Astrocyte (in vitro differentiated cells and primary cell): ENCODE measurements at places on chromosomes 7 and 10.

DNA sequence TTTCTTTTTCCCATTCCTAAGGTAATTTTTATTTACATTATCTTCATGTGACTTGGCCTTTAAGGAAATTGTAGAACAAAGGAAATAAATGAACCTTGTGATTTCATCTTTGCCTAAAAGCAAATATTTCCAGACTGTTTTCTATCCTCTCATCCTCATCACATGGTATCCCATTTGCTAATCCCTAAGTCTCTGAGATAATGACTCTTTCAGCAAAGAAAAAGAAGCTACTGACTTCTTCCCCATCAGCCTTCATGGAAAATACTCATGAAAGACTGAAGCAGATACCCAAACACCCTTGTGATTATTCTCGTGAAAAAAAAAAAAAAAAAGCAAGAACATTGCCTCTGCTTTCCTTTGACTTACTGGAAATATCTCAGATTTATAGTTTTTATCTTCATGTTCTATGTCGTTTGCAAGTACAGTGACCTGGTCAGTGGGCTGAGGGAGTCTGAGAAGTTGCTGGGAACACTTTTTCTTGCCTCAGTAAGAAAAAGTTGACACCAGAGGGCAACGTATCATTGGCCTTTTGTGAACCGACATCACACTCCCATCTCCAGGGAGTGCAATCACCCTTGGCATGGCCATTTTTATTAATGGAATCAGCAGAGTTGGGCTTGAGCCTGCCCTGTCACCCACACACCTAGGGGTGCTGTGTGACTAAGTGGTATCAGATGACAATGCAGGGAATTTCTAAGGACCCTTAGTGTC is 246.0 kb upstream of the KMT2E start:
- no peak for DNase-seq

DNA sequence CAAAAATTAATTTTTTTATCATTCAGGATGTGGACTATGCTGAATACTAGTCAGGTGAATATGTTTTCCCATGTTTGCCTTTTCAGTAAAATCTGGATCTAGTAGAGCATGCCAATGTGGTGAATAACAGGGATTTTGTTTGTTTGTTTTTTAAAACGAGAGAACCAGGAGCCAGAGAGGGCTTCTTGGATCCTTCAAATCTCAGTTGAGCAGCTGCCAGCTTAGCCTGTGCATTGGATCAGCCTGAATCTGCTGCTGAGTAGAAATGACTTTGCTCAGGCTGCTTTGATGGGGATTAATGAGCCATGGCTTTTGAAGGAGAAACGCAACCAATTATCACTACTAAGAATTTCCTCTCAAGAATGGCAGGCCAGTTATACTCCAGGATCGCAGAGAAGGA is 493.8 kb downstream of the ARL4A start:
- peak; percentile 15 for DNase-seq

- DNase-seq: no peak
These were observed 44.3 kb upstream of the ECHDC3 start for GRCh38 chr10:11697718-11698527.

DNA sequence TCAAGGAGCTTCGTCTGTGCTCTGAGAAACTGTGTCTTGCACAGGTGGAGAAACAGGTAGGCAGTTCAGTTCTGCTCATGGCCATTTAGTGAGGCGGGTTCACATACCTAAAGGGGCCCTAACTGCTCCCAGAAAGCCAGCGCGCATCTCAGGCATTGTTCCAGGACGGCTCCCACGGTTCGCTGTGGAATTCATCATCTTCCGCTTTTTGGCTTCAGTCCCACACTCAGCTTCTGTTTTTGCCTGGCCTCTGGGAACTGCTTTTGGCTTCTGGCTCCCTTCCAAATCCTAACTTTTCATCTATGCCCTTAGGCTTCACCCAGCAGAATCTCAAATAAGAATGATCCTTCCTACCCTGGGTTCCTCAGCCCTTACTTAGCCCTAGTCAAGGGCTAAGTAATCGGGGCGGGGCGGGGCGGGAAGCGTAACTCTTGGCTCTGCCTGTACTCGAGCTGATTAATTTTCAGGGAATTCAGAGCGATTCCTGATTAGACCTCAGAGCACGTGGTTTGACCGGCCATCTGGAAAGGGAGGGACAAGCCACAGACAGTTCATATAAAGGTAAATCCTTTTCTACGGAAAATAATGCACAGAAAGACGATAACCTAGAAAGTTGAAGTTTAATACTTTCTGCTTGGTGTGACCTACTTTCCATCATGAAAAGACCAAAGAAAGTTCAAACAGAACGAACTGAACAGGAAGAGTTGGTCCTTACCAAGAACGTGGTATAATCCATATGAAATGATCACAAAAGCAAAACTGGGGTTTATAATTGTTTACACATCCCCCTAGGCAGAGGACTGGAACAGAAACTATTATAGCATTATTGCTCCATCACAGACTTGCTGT is 105.7 kb downstream of the ST8SIA6 start:
- DNase-seq: peak; percentile 90

DNA sequence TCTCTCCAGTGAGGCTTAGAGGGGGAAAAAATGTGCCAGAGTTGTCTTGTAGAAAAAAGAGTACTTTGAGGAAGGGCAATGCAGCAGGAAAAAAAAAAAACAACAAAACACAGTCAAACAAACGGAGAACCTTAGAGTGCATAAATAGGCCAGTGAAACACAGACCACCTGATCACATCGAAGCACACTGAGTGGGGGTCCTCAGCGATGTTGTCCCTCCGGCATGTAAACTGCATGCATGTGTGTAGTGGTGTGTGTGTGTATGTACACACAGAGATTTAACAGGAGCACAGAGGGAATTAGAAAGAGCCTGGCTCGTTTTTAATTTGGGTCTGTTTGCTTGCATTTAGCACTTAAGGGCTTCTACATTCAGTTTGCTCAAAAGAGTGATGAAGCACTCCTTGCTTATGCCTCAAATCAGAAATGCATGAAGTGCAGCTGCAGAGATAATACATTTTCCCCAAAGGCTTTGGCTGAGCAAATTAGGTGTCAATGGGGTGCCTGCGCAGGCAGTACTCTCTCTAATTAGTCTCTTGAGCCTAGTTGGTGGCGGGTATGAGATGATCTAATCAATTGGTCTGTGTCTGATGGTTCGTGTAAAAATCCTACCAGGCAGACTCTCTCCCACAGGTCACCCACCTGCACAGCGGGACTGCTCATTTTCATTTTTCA is 62.7 kb upstream of the FZD1 start:
- no peak for DNase-seq

- no peak for DNase-seq
These were observed 29.3 kb upstream of the PRLHR start for GRCh38 chr10:118624747-118625146.

DNA sequence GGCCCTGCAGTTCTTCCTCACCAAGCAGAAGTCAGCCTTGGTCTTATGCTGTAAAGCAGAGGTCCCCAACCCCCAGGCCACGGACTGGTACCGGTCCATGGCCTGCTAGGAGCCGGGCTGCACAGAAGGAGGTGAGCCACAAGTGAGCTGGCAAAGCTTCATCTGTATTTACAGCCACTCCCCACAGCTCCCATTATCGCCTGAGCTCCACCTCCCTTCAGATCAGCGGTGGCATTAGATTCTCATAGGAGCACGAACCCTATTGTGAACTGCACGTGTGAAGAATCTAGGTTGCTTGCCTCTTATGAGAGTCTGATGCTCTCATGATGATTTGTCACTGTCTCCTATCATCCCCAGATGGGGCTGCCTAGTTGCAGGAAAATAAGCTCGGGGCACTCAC is 87.6 kb upstream of the NEBL start:
- DNase-seq: no peak

GRCh38 chr7:158512869-158513268 is 74.8 kb downstream of the PTPRN2 start:
- DNase-seq: no peak
